Activated CD4-positive, alpha-beta T cell treated with anti-CD3 and anti-CD28 coated beads, Interleukin-2, amount 50 U/mL, for 16 hours (primary cell): ENCODE measurements at places on chromosomes 12 and 14.
A peak's percentile ranks its signal among the peaks of the same experiment; 100 is the strongest.

DNA sequence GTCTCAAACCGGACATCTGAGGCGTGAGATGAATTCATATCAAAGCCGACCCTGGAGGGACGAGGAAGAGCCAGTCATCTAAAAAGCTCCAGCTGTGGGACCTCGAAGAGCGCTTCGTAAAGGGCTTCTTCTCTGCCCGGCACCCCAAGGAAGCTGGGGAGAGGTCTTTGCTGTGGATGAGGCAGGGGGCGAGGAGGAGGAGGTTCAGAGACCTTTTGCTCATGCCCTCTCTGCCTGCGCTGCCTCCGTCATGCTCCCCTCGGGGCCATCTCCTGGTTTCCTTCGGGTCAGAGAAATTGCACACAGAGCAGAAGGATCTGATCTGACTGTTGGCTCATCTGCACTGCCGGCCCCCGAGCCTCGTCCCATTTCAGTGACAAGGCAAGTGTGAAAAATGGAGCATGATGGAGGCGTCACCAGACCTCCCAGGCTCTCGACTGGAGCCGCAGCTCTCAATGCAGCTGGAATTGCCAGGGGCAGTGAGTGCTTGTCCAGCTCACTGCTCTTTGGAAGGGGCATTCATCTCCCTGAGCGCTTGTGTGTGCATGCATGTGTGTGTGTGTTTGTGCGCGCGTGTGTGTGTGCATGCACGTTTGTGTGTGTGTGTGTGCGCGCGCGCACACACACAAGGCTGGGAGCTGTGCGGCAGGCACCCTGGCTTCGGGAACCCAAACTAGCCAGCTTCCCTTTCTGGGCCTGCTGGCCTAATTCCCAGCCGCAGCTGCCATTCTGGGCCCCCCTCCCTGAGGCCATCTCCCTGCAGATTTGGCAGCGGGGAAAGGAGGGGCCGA, 9.2 kb downstream of the CABP1 start:
- no peak for DNase-seq

DNA sequence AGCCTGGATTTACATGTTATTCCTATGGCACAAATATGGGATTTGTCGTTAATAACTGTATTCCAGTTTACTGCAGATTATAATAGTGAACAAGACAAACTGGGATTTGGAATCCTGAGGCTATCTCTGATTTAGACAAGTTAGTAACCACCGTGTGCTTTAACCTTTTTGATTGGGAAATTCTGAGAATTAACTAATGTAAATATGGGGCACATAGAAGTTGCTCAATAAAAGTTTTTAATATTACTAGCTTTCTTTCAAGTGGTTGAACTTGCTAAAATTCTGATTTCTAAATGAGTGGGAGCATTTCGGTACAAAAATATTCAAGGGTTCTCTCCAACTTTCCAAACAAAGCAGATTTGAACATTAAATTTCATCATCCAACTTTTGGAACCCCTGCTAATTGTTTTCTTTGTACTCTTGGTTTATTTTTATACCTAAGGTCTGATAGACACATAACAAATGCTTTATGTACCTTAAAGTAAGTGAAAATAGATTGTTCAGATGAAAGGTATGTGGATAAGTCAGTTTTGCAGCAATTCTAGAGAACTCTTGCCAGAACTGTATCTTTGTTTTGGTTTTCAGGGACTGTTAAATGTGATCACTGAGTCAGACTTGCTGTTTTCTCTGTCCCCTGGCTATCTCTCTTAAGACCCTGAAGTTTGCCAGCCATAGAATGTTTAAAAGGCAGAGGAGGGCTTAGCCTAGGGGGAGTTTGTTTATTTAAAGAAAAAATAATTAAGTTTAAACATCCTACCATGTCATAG, 57.5 kb downstream of the FRS2 start:
- DNase-seq = peak; percentile 20

GRCh38 chr12:130119241-130119861, 42.9 kb upstream of the FZD10 start:
- DNase-seq = no peak

GRCh38 chr14:97977651-97978261, 1180.6 kb downstream of the VRK1 start:
- DNase-seq = peak; percentile 84

DNA sequence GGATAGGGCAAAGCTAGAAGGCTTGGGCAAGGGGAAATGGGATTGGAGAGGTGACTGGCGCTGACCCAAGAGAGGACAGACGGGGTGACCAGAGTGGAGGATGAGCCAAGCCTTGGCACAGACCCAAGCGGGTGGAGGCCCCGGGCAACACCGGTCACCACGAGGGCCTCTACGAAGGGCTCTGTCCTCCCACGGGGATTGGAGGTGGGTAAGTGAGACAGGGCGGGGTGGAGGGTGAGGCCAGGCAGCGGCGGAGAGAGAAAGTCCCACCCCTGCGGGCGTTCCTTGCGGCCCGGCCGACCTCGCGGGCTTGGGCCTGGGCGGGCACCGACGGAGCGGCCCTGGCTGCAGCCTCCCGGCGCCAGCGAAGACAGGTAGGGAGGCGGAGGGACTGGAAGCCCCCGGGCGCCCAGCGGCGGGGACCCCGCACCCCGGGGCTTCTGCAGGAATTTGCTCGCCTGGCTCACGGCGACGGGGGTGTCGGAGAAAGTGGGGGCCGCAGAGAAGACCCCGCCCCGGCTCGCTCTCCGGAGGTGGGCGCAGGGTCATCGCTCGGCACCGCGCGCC, at the start of gene PAPLN:
TSS of gene PAPLN (plus strand) at position 288 of the 567 bp plus-strand sequence. CDS start 2,273 bp downstream, outside the sequence.
- no peak for DNase-seq

- no peak for DNase-seq
These were observed 4.6 kb downstream of the OVCH1 start for GRCh38 chr12:29492891-29493290.

GRCh38 chr12:55997535-55997859, 421 bp downstream of the SUOX start:
- DNase-seq = no peak

GRCh38 chr14:79586416-79586815, 624.9 kb downstream of the DIO2 start:
- DNase-seq = no peak

GRCh38 chr14:105217774-105218173, 30.6 kb upstream of the BTBD6 start:
- no peak for DNase-seq

GRCh38 chr12:94643606-94644005, 6.8 kb downstream of the TMCC3 start:
- no peak for DNase-seq

DNA sequence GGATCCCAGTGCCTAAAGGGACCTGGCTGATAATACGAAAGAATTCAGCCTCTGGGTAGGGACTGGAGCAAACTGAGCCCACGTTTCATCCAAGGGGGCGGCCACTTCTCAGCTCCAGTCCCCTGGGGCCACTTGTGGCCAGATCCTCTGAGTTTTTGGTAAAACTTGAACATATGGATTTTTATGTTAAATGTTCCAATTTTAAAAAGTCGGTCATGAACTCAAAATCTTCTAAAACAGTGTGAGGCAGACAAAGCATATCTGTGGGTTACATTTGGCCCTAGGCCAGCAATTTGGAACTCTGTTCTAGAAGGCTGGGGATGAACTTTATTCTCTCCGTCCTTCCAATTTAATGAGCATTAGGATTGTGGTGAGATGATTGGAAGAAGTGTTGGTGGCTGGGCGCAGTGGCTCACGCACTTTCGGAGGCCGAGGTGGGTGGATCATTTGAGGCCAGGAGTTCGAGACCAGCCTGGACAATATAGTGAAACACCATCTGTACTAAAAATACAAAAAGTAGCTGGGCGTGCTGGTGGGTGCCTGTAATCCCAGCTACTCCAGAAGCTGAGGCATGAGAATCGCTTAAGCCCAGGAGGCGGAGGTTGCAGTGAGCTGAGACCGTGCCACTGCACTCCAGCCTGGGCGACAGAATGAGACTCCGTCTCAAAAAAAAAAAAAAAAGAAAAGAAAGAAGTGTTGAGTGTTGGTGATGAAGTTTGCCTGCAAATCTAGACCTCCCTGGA, 3.0 kb upstream of the PPP1CC start:
- no peak for DNase-seq

DNA sequence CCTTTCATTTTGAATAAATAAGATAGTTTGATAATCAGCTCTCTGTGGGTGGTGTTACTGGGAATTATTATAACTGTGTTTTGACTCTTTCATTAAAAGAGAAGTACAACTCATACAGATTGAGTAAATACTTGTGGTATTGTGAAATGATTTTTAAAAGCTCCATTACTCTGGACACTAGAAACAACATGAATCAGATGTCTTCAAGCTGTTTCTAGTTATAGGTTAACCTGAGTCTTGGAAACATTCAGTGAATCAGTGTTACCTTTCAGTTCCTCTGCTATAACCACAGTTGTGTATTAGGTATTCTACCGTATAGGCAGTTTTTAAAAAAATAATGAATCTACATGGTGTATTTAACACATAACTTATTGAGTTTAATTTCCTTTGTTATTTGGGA, 128.4 kb upstream of the SSTR1 start:
- no peak for DNase-seq

GRCh38 chr14:100346306-100347091, 23.4 kb downstream of the SLC25A47 start:
- no peak for DNase-seq

DNA sequence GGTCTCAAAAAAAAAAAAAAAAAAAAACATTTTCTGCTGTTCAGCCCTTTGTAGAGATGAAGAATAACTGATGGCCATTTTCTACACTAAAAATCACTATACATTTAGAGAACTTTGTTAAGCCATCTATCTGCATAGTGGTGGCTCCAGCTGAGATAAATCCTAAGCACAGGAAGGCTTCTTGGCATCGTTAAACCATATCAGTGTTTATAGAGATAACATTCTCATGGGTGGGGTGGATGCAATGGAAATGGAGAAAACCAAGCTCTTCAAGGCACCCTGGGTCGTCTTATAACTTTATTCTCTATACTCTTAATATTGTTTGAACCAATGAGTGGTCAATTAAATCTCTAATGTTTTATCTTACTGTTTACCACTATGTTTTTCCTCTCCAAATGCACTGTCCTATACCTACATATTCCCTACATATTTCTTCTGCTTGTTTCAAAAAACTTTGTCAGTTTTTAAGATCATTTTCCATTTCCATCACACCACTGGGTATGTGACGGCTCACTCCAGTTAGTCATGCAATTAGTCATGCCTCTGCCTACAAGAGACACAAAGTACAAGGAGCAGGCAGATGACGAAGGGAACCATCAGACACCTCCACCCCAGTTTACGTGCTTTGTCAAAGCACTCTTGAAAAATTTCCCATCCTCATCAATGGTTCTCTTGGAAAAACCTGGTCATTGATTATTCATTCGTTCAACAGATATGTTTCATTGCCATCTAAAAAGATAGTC, 119.3 kb upstream of the OVCH1 start:
- DNase-seq = no peak

- no peak for DNase-seq
These were observed 32.8 kb downstream of the DUSP16 start for GRCh38 chr12:12529783-12530421.

- peak; percentile 61 for DNase-seq
These were observed 34.0 kb downstream of the FIGNL2 start for GRCh38 chr12:51814311-51815088.

DNA sequence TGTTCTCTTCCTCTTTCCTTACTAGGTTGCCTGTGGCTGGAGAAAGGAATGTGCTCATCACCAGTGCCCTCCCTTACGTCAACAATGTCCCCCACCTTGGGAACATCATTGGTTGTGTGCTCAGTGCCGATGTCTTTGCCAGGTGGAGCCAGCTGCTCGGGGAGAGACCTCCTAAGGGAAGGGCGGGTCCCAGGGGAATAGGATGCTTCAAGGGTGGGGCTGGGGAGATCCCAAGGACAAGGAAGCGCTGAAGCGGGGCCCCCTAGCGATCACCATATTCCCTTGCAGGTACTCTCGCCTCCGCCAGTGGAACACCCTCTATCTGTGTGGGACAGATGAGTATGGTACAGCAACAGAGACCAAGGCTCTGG, 10.2 kb downstream of the MARS1 start:
- no peak for DNase-seq

- DNase-seq = no peak
These were observed 7.4 kb downstream of the TCP11L2 start for GRCh38 chr12:106309671-106310505.

- no peak for DNase-seq
These were observed 33.0 kb downstream of the SAV1 start for GRCh38 chr14:50635141-50635540.

DNA sequence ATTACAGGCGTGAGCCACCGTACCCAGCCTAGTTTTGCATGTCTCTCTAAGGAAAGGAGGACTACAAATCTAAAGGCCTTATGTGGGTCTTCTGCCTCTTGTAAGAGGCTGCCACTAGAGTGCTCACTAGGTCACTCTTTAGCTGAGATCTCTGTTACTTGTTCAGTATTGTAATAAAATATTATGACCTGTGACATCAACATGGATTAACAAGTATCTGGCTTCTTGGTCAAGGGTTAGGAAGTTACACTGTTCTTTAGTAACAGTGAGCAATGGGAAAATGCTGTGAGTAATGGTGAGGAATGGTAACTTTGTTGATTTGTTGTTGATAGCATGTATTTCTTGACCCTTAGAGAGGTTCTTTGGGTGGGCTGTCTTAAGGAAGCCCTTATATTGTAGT, 50.5 kb downstream of the ERC1 start:
- DNase-seq = no peak

DNA sequence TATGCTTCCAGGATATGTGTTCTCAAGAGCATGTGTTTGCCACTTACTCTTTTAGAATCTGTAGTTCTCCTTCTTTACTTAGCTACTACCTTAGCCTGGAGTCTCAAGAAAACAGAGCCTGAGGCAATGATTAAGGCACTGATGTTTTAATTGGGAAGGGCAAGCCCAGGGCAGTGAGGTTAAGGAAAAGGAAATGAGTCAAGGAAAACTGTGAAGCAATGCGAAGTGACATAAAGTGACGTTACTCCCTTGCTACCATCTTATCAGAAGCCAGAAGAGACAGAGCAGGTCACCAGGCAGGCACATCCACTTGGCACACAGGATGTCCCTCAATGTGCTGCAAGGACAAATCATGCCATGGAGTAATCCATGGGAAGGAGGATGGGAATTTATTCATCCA, 11.3 kb upstream of the EML5 start:
- no peak for DNase-seq

DNA sequence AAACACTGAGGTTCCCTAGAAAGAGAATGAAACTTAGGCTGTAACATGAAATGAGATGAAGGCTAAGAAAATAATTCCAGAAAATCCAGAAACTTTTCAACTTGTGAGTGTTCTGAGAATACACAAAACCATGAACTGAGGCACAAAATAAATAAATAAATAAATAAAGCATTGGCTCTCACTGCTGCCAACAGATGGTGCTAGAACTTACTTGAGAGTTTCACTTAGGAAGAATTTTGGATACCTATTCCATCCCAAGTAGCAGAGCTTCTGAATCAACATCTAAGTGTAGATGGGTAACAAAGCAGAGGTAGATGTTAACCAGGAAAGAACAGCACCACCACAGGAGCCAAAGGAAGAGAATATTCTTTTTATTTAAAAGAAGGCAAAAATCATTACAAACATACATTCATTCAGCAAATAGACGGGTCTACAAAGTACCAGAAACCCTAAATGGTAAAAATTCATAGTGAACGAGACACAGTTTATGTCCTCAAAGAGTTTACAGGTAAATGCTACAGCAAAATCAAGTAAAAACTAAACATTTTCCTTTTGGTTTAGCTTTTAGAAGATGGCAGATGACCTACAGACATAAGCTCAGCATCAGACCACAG, 16.7 kb downstream of the EPS8 start:
- DNase-seq = no peak

- DNase-seq = no peak
These were observed 192.9 kb upstream of the ALG10B start for GRCh38 chr12:38123566-38124246.

GRCh38 chr12:104858611-104859543, 99.2 kb downstream of the SLC41A2 start:
- no peak for DNase-seq
